ENCODE measurements at places on chromosomes 4 and X.

DNA sequence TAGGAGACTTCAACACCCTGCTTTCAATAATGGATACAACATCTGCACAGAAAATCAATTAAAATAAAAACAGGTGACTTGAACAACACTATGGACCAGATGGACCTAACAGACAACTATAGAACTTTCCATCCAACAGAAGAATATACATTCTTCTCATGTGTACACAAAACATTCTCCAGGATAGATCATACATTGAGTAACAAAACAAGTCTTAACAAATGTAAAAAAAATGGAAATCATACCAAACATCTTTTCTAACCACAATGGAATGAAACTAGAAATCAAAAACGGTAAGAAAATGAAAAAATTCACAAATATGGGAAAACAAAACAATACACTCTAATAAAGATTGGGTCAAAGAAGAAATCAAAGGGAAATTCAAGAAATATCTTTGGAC is 24.7 kb downstream of the CYP2U1 start:
- DNase-seq, result peak; percentile 14

DNA sequence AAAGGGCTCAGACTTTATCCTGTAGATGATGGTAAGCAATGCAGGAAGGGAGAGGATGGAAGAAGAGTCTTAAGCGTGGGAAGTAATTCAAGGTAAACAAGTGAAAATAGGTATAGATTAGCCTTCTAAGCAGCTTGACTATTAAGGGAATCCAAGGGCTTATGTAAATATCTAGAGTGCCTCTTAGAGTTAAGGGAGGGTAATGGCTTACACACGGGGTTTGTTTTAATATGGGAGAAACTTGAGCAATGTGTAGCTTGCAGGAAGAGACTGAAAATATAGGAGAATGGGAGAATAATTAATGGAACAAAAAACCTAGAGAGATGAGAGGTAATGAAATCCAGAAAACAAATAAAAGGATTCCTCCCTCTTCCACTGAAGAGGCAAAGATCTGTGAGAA is 12.8 kb upstream of the SAP30 start:
- DNase-seq, result no peak

DNA sequence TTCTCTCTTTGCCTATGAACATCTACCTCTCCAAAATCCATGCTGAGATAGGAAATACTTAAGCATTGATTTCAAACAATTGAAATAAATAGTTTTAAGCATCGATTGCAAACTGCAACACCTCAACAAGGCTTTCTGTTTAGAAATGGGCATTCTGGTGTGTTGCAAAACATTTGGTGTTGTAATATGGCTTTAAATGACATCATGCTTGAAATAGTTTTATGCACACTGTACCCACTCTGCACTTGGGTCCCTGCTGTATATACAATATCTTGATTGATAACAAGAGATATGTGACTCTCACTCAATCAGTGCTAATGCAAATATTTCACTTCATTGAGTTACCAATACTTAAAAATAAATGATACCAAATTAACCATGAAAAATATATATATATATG is 964.9 kb upstream of the GRIA3 start:
- DNase-seq, result no peak

DNA sequence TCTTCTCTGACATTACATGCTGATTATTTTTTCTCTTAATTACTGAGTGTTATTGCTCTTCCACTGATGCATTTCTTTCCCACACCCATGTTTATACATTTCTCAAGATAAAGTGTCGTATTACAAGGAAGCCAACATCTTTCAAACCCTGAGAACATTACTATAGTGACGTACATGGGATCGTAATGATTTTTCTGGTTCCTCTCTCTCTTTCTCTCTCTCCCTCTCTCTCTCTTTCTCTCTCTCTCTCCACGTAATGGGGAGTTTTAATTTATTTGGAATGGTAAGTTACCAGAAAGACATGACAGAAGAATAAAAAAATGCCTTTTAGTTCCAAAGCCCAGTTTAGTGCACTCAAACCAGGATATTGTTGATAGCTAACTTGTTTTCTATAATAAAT is 40.4 kb upstream of the MAPK10 start:
- peak; percentile 76 for DNase-seq

DNA sequence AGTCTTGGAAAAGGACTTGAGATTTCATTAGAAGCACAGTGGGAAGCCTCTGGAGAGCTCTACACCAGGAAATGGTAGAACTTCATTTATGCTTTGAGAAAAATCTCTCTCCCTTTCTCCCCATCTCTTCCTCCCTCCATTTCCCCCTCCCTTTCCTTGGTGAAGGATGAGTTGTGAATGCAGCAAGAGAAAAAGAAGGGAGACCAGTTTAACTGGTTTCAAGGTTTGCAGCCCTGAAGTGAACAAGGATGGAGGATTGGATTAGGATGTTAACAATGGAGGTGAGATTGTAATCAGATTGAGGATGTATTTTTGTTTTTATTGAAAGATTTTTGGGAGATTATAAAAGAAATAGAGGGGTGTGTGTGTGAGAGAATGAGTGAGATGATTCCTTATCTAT is 99.5 kb downstream of the ANK2 start:
- DNase-seq, result no peak

GRCh38 chr4:53711926-53712325 is 120.6 kb upstream of the LNX1 start:
- no peak for DNase-seq

GRCh38 chr4:110250023-110250387 is 51.6 kb upstream of the ELOVL6 start:
- DNase-seq, result no peak

- DNase-seq, result no peak
These were observed 37.5 kb downstream of the JAKMIP1 start for GRCh38 chr4:6162885-6163284.

GRCh38 chr4:34850421-34850820 is 1393.9 kb downstream of the ARAP2 start:
- DNase-seq, result no peak

DNA sequence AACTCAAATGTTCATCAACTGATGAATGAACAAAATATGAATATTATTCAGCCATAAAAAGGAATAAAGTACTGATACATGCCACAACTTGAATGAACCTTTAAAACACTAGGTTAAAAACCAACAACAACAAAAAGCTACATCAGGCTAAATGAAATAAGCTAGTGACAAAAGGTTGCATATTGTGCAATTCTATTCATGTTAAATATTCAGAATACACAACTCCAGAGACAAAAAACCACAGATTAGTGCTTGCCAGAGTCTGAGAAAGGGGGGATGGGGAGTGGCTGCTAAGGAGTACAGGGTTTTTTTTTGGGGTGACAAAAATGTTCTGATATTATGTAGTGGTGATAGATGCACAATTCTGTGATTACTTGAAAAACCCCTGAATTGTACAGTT is 58.5 kb downstream of the HAUS3 start:
- peak; percentile 31 for DNase-seq

DNA sequence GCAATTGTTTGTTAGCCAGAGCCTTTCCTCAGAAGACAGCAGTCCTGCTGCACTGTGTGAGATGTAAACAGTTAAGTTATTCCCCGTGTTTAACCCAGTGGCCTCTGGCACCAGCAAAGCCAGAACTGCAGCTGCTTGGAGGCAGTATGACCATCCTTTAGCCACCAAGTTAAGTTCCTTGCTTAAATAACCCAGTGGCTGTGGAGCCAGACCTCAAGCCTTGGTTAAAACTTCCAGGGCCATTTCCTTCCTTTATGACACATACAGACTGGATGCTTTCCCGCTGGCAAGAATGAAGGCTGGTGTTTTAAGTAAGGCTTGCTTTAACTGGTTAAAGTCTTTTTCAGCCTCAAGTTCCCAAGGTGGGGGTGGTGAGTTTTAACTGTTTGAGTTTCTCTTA is 379.8 kb downstream of the DCAF12L2 start:
- no peak for DNase-seq

DNA sequence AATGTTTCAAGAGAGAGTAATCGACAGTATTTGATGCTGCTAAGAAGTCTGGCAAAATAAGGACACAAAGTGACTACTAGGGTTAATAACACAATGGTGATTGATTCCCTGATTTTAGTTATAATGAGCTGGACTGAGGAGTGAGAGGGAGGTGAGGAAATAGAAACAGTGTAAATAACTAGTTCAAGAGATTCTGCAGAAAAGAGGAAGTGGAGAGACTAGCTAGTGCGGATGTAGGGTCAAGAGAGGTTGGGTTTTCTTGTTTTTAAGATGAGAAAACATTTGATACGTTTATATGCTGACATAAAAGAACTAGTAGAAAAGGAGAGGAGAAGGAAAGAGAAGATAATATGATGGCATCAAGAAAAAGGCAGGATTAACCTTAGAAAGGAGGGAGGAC is 12.2 kb upstream of the TRPC5 start:
- DNase-seq, result no peak

DNA sequence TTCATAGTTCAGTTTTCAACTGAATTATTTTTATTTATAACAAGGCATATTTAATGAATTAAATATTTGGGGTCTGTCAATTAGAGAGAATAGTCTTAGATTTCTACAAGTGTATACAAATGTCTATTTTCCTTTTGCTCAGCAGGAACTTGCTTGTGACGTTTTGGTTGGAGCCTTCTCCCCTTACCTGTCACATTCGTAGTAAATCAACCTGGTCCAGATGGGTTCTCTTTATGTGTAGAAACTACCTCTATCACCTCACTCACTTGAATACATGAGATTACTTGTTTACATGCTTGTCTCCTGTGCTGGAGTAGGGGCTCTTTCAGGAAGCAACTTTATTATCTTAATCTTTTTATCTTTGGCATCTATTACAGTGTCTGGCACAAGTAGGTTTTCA is 938.3 kb upstream of the IGFBP7 start:
- DNase-seq, result no peak

- no peak for DNase-seq
These were observed 23.4 kb downstream of the ARHGEF9 start for GRCh38 chrX:63761639-63762038.

DNA sequence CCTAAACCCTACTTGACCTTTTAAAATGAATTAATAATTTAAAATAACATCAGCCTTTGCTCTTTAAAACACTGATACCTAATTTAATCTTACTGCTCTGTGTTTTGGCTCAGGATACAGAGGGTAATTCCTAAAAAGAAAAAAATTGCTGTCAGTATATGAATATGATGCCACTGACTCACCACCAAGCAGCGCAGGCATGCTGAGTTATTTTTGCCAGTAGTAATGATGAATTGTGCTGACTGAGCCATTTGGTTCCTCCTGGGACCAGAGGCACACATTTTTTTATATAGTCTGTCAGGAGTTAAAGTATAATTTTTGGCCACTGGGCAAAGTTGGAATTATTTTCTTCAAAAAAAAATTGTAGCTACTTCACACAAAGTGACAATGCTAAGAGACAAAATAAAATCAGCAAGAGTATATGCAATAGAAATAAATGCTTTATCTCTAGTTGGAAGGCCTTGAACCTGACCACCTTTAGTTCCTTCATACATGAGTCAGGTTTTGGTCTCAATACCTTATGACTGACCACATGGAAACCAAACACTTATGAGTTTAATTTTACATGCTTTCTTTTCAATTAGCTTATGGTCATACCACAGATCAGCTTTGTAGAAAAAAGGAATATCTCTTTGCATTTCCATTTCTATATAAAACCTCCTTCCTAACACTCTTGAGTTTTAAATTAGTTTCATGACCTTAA is 115.1 kb downstream of the PPP3CA start:
- DNase-seq, result peak; percentile 87

DNA sequence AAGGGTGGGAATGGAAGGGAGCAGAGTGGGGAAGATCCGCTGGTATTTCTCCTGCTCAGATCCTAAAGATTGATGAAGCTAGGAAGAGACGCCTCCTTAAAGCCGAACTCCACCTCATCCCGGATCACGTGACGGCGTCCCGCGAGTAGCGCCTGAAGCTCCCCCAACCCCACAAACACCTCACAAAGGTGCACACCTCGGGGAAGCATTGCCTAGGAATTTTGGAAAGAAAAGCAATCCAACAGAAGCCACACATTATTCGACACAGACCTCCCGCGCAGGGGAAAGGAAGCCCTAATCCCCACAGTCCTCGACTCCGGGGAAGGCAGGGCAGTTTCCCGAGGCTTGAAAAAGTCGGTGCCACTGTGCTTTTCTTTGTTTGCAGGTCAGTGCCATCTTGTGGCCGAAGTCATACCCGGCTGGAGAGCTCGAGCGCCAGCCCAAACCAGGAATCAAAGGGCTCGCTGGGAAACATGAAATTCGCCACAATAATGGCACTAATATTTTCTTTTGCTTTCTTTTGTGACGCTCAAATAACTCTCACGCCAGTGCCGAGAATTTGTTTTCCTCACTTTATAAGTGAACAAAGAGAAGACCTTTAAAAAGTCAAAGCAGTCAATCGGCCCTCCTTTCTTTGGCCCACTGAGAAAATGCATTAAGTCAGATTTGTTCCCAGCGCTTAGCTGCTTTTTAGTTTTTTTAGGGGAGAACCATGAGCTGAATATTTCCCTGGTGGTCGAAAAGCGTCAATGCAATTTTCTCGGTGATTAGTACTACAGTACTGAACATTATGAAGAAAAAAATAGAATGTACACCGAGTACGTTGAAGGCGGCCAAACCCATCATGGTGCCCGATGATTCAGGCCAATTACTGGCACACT is at the start of gene NPY1R:
Gene NPY1R (minus strand): TSS at position 71 of the 881 bp plus-strand sequence. CDS start 6,042 bp downstream, outside the sequence.
- peak; percentile 78 for DNase-seq

- peak; percentile 65 for DNase-seq
These were observed 186.5 kb downstream of the MSL3 start for GRCh38 chrX:11944501-11944900.

GRCh38 chr4:15702941-15703403 is at the start of gene BST1:
Gene BST1 (plus strand): TSS chr4:15703065. CDS start chr4:15703145, 80 bp downstream.
- DNase-seq, result peak; percentile 66

GRCh38 chr4:8039290-8039689 is 99.6 kb upstream of the AFAP1 start:
- no peak for DNase-seq

- no peak for DNase-seq
These were observed 568.8 kb downstream of the PPARGC1A start for GRCh38 chr4:23320931-23321587.

- peak; percentile 73 for DNase-seq
These were observed 549 bp downstream of the MSL3 start for GRCh38 chrX:11758400-11759171.

DNA sequence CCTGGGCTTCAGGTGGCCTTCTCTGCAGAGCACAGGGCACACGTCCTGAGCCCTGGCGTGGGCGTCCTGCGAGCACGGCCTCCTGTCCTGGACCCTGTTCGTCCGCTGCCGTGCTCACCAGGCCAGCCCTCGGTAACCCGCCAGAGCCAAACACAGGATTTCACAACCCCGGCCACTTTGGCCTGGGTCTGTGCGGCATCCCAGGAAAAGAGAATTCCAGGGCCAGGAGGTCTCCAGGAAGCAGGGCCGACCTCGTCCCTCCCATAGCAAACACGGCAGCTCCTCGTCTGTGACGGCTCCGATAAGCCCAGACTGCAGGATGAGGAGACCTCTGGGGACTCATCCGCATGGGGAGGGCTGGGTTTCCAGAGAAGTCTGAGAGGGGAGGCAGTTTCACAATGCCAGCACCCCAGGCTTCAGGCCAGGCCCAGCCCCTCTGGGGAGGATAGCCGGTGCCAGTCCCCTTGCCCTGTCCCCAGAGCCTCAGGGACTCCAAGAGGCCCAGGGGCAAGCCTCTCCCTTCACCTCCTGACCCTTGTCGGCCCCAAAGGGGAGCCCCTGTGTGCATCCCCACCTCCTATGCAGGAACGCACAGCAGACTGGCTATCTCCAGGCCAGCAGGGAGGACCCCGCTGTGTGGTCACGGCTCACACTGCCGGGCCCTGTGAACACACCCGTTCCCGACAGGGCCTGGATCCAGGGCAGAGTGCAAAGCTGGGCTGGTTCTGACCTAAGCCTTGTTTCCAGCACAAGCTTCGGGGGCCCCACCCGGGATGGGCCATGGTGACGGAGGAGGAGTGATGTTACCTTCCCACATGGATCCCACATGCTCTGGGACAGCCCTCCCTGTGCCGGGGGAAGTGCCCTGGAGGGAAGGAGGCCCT is 22.3 kb upstream of the HTRA3 start:
- DNase-seq, result no peak
